M059J (cell line): ENCODE measurements at places on chromosomes 3 and 15.

- peak; percentile 30 for DNase-seq
These were observed 51.1 kb downstream of the CHST2 start for GRCh38 chr3:143170676-143171075.

- DNase-seq: no peak
These were observed 31.3 kb downstream of the SHQ1 start for GRCh38 chr3:72816862-72817355.

- DNase-seq: no peak
These were observed 82.1 kb upstream of the BCHE start for GRCh38 chr3:165919284-165919683.

DNA sequence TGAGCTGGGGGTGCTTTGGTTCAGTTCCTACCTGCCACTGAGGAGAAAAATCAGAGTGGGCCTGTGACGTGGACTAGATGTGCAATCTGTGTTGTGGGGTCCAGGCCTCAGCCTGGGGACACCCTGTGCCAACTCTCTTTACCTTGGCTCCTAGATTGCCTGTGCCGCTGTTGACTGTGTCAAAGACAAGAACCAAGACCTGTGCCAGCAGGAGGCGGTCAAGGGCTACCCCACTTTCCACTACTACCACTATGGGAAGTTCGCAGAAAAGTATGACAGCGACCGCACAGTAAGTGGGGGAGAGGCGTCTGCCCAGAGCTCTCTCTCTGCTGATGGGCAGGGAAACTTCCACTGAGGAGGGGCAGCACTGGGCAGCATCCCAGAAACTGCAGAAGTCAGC lies 40.6 kb upstream of the SEC22A start:
- no peak for DNase-seq

DNA sequence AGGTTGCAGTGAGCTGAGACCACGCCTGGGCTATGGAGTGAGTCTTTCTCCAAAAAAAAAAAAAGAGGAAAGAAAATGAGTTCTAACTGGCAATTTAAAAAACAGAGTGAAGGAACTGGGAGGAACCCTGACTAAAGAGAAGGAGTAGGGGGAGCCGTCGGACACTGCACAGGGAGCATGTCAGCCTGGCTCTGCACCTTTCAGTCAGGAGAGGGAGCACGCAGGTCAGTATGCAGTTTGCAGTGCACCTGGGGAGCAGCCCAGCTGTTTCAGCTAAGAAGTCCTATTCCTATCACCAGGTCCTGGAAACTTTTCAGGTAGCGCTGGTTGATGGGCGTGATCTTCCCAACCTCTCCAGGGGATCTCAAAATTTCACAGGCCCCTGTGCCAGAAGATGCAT lies 14.9 kb upstream of the ZXDC start:
- DNase-seq: no peak
